Fibroblast of skin of back (primary cell): ENCODE measurements at places on chromosomes 7 and 10.

- DNase-seq, result no peak
Measured at GRCh38 chr10:127092916-127093315, 103.5 kb downstream of the INSYN2A start.

GRCh38 chr7:78194611-78195010 is 396.0 kb downstream of the PHTF2 start:
- no peak for DNase-seq

- no peak for DNase-seq
Measured at GRCh38 chr7:157795643-157796042, 458.8 kb downstream of the DNAJB6 start.

DNA sequence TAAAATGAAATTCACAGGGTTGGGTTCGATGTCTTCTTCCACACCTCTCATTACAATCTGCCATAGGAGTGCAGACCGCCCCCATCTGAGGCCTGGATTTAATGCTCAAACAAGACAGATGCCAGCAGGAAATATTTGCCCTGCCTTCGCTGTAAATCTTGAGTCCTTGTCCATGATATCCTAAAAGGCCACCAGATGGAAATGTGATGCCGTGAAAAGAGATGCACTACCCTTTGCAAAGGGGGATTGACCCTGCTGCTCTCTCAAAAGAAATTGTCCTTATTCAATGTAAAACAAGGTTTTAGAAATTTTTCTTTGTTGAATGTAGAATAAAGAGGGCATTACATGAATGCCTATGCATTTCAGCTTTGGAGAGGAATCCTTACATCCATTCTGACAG is 37.5 kb downstream of the AGAP4 start:
- peak; percentile 32 for DNase-seq

DNA sequence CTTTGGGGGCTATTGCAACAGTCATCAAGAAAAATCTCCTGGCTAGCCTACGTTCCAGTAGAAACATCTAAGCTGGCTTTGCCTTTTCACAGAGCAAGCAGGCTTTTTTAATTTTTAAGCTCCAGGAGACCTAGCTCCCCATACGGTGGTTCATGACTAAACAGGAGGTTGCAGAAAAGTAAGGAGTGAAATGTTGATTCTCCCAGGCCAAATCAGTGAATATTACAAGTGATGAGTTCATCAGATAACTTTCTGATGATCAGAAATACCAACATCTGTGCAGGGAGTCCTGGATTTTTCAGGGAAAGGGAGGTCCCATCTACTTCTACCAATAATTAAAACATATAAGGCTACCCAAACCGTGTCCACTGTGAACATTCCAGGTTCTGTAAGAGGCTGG is 477.3 kb upstream of the CELF2 start:
- peak; percentile 70 for DNase-seq

DNA sequence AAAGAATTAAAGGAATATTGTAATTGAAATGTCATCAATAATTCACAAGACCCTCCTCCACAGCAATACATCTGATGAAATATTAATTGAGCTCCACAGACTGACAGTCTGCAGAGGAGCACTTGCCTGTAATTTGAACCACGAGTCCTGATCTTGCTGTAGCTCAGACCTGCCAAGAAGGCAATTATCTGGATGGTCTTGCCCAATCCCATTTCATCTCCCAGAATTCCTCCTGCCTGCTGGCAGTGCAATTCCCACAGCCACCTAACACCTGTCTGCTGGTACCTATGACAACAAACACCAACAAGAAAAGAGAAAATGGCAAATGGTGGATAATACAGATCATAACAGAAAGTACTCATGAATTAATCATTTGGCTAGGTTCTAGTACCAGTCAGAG is 38.5 kb downstream of the ERCC6 start:
- DNase-seq, result no peak

- DNase-seq, result peak; percentile 80
Measured at GRCh38 chr10:80324086-80324485, 32.5 kb downstream of the DYDC1 start.

DNA sequence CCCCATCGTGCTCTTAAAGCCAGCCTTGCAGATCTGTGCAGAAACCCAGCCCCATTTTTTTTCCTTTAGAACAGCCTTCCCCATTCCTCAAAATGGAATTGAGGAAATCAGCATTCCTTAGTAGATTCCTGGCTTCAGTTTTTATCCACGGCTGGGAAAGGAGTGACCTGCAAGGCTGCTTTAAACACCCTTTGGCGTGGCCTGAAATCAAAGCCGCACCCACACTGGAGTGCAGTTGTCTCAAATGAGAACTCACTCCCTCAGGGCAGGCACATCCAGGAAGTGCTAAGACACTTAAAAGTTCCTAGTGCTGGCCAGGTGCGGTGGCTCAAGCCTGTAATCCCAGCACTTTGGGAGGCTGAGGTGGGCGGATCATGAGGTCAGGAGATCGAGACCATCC is 34.8 kb downstream of the HTR5A start:
- no peak for DNase-seq

DNA sequence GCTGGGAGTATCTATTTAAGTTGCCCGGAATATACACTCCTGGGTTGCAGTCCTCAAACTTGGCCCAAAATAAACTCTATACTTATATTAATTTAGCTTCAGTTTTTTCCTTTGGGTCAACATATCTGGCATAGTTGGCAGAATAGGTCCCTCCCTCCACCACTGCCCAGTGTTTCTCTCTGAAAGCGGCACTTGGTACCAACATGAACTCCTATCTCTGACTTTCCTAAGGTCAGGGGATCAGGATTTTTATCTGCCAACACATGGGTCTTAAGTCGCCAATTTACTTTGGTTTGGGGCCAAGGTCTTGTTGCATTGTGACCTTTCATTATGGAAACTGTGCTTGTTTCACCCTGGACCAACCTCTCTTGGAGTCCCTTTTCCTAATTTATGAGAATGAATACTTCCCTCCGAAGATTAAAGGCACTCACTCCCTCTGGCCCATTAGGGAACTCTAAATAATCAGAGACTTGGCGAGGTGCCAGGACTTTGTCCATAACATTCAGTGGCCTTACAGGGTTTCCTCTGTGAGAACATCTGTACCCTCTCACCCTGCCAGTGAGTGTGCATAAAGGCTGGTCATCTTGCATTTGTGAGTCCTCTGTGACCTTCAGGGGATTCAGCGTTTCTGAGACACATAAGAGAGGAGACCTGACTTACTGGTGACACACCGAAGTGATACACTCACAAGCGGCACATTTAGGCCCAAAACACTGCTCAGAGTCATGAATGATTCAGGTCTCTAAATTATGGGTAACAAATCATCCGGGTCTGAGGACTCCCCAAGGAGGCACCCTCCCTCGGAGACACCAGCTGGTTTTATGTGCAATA is 19.7 kb upstream of the FKBP9 start:
- no peak for DNase-seq

DNA sequence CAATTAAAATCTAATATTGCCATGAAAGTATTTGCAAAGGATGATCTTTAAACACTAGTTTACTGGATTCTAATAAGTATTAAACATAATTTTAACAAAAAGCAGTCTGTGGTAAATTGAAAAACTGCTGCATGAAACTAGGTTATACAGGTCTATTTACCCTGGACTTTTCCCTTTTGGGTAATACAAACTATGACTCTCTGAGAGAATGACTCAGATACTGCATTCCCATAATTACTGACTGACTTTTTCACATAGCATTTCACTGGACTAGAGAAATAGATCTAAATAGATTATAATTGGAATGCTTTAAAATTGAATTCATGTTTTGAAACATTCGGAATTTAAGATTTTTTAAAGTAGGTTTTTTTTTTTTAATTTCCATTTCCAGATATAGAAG is 395.7 kb downstream of the THSD7A start:
- peak; percentile 18 for DNase-seq

DNA sequence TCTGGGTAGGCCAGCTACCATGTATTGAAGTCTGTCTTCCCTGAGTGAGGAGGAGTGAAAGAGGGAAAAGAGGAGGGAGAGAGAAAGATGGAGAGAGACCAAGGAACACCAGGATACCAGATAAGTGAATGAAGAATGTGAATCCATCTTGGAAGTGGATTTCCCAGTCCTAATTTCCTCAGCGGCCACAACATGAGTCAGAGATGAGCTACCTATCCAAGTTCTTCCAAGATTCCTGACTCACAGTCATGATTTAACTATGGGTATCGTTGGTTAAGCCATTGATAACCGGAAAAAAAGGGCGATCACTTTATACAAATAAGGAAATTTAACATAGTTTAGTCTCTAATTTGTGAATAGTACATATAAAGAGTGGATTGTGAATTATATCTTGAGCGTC is 561.8 kb downstream of the ATRNL1 start:
- no peak for DNase-seq

- DNase-seq, result peak; percentile 74
Measured at GRCh38 chr10:52801947-52802346, 29.4 kb upstream of the MBL2 start.

DNA sequence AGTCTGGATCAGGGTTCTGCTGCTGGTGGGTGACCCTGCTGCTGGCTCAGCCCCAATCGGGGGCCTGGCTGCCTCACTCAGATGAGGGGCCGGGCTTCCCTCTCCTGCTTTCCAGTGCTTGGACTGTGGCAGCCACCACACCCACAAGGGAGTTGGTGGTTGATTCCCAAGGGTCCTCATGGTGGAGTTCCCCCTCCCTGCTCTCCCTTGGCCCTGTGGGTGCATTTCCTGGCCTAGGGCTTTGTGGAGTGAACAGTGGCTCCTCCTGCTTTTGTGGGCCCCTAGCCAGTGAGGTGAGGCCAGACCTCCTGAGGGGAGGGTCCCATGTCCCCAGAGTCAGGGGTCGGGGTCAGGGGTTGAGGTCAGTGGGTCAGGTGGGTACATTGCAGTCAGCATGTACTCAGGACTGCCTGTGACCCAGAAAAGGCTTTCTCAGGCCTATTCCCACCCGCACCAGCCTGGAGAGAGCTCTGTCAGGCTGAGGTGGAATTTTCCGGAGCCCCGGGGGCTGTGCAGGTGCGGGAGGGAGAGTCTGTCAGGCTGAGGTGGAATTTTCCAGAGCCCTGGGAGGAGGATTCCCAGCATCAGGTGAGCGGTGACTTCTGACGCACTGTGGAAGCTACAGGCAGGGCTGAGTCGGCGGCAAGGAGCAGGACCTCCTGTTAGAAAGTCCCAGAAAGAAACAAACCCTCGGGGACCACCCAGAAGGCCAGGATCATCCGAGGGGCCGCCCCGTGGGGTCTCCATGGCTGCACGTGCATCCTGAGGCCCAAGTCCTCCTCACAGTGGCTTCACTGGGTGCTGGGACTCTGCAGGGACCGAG is 94.4 kb upstream of the INSIG1 start:
- DNase-seq, result no peak

GRCh38 chr7:2732959-2733584 is 45.1 kb downstream of the AMZ1 start:
- DNase-seq, result no peak

DNA sequence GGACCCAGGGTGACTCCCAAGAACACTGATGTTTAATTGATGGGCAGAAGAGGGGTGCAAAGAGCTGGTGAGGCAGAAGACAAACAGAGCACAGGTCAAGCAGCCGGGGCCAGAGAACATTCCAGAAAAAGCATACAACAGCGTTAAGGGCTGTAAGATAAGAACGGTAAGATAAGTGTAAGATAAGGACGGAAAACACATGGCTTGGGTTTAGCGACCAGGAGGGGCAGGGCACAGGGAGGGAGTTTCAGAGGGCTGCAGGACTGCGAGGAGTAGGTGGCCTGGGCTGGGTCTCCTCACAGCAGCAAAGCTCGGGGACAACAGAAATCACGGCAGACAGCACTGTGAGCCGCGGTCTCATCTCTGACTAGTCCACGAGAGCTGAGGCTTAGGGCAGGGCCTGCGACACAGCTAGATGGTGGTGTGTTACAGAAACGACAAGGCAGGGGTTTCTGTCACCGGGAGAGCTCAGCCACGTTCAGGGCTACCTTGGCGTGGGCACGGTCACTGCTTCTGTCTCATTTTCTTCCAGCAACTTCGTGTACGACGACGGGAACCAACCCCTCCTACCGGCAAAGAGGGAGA is 24.6 kb downstream of the BRI3 start:
- no peak for DNase-seq
